ENCODE measurements at places on chromosomes 4 and X. TPM values are rescaled to one million over a fixed set of nuclear protein-coding genes. Genes with fewer than 3 reads are reported as not detected.

Gene CTAG2
- polyA plus RNA-seq: not detected

Gene NSG1
- 68.6 TPM for polyA plus RNA-seq

Gene CHRNA9
- polyA plus RNA-seq: 0.03 TPM

Gene ESX1
- polyA plus RNA-seq: not detected

Gene TCEAL6
- polyA plus RNA-seq: not detected

Gene AKAP4
- not detected for polyA plus RNA-seq

Gene PHOX2B
- not detected for polyA plus RNA-seq

Gene CXCL10
- polyA plus RNA-seq: 0.72 TPM

Gene ASB12
- polyA plus RNA-seq: not detected
